Activated T-helper 2 cell treated with anti-CD3 and anti-CD28 coated beads, Interferon-gamma antibody, Interleukin-2, Interleukin-4, amounts not matched to agents 10 μg/mL and 5 μg/mL and 100 μg/mL, durations not matched to agents 14 hours and 24 hours and 36 hours (primary cell): ENCODE measurements at places on chromosomes 7 and 10. TPM values are rescaled to one million over a fixed set of nuclear protein-coding genes. Genes with fewer than 3 reads are reported as not detected.

- DNase-seq, result peak; percentile 10
Measured at GRCh38 chr10:58335306-58336005, 650 bp downstream of the UBE2D1 start.

DNA sequence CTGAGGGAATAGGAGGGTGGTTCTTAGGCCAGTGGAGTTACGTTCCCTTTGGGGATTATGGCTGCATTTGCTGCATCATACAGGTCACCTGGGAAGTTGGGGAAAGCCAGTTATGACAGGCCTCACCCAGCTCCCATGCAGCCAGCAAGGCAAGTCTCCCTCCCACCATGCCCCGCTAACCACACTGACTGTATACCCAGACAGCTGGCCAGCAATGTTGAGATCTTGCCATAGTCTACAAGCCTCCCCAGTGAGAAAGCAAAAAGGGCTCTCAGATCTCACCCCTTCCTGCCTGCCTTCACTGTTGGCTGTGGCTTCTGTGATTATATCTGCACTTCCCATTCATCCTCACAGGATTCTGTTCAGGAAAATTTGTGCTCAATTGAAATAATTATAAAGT is 133.3 kb upstream of the HGF start:
- DNase-seq, result no peak

The MMRN2 gene
- not detected in 2 replicates for total RNA-seq

GRCh38 chr10:31147210-31147608 is 115.5 kb upstream of the ZNF438 start:
- DNase-seq, result no peak

The CRHR2 gene
- not detected in 2 replicates for total RNA-seq

DNA sequence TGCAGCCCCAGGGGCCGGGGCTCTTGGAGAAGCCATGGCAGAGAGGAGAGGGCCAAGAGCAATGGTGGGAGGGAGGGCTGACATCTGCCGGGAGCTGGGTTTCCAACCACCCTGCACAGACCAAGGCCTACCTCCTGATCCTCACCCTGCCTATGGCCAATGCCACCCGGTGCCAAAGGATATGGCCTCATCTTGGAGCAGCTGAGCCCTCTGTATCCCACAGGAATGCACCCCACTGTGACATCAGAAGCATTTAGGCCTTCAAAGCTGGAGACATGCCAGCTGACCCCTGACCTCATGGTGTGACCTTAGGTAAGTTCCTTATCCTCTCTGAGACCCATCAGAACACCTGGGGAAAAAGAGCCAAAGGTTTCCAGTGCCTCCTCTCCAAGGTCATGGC is 113.6 kb upstream of the ZMIZ1 start:
- DNase-seq, result no peak

GRCh38 chr7:127822822-127823508 is 171.0 kb downstream of the SND1 start:
- DNase-seq, result no peak

The STOX1 gene
- total RNA-seq, result 0.82 and 0.85 TPM in 2 replicates

The CHN2 gene
- 0.73 and 0.94 TPM in 2 replicates for total RNA-seq

The PYROXD2 gene
- total RNA-seq, result 2.8 and 4.0 TPM in 2 replicates

DNA sequence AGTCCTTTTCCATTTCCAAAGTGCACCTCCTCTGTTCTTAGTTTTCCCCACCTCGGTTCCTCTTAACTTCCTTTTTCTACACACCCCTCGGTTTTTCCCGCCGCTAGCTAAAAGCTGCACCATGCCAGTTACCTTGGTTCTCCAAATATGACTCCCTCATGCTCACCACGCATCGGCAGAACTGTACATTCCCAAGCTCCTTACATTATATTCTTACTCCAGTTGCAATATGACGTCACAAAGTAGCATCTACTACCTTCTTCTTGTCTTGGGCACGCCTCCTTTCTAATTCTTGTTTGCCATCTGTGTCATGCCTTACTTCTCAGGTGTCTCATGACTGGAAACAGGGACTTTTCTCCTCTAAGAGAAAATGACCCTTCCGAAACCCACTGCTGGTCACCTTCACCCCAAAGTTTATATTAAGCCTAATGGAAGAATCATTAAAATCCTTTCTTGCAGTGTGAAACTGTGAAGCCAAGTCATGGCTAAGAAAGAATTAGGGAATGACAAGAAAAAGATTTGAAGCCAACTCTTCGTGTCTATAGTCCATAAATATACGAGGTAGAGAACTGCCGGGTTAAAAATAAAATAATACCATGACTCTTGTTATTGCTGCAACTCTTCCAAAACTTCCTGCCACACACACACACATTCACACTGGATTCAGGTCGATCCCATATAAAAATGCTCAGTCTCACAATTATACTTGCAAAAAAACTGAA is 1.7 kb downstream of the ESYT2 start:
- DNase-seq, result no peak

DNA sequence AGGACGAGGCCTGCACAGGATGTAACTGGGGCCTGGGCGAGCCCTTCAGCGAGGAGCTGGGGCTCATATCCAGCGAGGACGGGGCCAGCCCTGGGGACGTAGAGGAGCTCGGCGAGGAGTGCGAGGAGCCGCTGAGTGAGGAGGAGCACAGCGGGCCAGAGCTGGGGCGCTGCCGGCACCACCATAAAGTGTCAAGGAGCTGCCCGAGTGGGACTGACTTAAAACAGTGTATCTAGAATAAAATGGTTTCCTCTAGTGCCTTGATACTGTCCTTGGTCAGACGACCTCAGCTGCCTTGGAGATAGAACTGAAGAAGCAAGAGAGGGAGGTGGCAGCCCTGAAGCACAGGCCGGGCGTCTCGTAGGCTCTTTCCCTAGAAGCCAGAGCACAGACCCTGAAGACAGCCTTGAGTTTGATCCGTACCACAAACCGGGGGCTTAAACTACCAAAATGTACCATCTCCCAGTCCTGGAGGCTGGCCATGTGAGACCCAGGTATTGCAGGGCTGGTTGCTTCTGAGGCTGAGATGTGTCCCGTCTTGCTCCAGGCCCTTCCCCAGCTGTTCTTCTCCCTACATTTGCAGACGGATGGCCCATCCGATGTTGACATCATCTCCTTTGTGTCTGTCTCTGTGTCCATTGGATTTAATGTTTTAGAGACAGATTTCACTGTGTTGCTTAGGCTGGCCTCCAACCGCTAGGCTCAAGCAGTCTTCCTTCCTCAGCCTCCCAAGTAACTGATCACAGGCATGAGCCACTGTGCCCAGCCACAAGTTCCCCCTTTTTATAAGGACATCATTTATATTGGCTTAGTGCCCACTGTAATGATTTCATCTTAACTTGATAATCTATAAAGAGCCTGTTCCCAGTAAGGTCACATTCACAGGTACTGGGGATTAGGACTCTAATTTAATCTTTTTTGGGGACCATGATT is 35.8 kb downstream of the DNAJB6 start:
- no peak for DNase-seq
